Amniotic stem cell (primary cell): ENCODE measurements at places on chromosomes 1 and 21.

- no peak for DNase-seq
Observed at GRCh38 chr1:200468264-200469001, 58.6 kb upstream of the ZNF281 start.

DNA sequence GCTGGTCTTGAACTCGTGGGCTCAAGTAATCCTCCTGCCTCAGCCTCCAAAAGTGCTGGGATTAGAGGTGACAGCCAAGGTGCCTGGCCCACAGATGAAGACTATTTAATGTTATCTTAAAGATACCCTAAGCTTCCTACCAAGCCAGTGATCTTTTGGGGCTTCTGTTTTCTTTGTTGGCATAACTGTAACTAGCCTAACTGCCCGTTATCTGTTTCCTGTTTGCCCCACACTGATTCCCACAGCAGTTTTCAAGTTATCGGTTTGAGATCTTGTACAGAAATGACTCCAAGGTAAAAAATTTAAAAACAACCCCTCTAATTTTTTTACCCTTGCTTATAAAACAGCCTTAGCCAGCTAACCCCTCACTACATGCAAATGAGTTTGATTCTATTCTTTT, 12.4 kb downstream of the SELL start:
- DNase-seq = no peak

DNA sequence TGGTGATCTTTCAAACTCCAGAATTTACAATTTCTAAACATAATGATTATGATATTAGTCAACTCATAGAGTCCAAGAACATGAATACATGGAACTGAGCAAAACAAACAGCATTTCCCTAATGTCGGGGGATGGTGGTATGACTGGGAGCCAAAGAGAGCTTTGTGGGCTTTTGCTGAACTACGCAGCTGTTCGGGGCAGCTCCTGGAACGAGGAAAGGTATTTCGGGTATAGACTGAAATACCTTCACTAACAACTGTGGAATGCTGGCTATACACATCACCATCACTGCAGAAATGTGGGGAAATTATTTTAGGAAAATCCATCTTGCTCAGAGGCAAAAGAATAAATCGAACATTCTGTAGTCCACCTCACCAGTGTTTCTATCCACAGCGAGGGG, 30.2 kb upstream of the VPS26C start:
- DNase-seq = no peak

GRCh38 chr1:246142320-246142893, 364.7 kb downstream of the SMYD3 start:
- DNase-seq = peak; percentile 88

GRCh38 chr1:228374711-228375577, 31.7 kb downstream of the TRIM11 start:
- no peak for DNase-seq

GRCh38 chr1:221165839-221166500, 286.7 kb downstream of the HLX start:
- no peak for DNase-seq

DNA sequence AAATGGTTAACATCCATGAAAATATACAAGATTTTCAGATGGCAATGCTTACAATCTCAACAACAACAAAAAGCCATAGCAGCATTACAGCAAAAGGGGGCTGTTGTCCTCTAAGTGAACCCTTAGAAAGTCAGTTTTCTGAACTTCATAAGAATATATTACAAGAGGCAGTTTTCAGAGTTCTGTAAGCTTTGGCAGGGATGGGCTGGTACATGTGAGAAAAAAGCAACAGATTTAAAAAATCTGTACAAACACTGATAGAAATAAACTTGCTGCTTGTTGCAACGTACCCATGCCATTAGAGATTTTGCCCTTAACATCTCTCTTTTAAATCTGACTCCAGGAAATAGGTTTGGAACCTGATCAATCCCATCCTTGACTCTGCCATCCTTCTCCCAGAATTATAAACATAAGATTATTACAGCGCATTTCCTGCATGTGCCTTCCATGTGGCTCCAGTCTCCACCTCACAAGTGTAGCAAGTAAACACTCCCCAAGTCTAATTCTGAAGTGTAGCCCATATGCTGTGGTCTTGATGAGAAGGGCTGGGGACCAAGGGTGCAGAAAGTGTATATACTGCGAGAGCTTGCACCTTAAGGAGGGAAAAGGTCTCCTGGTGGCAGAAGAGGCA, 101.4 kb upstream of the TSPAN2 start:
- no peak for DNase-seq

DNA sequence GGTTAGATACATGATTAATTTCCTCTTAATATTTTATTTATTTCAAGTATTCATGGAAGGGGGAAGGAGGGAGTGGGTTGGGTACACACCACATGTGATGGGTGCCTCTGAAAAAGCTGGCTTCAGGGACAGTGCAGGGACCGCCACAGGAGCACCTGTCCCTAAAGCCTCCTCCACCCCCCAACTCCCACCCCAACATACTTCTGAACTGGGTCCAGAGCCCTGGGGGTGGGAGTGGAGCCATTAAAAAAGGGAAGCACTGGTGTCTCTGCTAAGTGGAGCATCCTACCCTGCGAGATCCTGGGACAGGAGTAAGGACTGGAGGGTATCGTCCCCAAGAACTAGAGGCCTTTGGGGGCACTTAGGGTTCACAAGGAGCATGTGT, 5.6 kb upstream of the CLEC20A start:
- no peak for DNase-seq

DNA sequence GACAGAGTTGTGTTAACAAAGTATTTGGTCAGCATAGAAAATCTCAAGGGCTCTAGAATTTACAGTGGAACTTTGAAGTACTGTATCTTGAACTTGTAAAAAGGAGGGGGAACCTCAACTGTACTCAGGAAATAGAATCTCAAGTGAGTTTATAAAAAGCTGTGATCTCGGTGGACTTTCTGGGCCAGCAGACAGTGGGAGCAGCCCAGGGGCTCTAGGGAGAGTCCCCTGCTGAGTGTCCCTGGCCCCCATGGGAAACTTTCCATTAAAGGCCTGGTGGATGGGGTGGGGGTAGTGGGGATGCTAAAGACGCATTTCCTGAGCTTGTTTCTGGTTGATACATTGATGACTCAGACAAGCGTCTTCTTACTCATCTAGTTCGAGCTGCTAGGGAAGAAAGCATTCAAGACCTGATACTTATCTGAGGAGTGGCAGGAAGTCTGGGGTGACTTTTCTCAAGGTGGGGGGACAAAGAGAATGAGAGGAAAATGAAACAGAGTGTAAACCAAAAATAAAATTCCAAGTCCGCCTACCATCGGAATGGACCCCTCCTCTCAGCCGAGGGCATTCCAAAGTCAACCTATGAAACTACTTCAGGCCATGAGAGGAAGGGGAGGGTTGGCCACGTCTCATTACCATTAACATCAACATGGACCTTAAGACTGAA, 65.5 kb downstream of the NID1 start:
- DNase-seq = peak; percentile 72

GRCh38 chr1:229186373-229187056, 84.4 kb upstream of the RAB4A start:
- no peak for DNase-seq

DNA sequence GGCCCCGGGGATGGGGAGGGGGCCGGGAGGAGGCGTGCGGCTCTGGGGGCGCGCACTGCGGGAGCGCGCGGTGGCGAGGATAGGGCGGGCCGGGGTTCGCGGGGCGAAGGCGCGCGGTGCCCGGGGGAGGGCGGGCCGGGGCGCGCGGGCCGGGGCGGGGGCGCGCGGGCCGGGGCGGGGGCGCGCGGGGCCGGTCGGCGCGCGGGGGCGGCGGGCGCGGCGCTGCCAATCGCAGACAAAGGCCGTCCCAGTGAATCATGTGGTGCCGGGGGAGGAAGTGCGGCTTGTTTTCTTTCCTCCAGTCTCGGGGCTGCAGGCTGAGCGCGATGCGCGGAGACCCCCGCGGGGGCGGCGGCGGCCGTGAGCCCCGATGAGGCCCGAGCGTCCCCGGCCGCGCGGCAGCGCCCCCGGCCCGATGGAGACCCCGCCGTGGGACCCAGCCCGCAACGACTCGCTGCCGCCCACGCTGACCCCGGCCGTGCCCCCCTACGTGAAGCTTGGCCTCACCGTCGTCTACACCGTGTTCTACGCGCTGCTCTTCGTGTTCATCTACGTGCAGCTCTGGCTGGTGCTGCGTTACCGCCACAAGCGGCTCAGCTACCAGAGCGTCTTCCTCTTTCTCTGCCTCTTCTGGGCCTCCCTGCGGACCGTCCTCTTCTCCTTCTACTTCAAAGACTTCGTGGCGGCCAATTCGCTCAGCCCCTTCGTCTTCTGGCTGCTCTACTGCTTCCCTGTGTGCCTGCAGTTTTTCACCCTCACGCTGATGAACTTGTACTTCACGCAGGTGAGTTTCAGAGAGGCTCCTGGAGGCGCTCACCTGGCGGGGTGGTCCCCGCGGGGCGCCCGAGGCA, at the start of gene GPR137B:
Gene GPR137B, plus strand, starts transcription at position 287 of the 851 bp plus-strand sequence. Its CDS starts 84 bp downstream, at position 371.
- peak; percentile 19 for DNase-seq

DNA sequence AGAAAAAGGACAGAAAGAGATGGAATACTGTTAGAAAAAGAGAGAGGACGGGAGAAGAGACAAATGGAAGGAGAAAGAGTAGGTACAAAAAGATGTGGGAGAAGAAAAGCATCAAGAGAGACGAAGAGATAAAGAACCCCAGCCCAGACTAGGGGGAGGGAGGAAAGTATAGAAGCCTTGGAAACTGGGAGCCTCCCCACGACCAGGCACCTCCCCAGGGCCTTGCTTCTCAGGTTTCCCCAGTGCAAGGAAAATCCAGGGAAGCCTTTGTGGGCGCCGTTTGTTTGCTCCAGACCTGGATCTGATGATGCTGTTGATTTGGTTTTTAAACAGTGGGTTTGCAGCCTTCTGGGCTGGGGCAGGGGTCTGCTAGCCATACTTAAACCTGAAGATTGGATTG, 15.2 kb upstream of the ALX3 start:
- DNase-seq = no peak

DNA sequence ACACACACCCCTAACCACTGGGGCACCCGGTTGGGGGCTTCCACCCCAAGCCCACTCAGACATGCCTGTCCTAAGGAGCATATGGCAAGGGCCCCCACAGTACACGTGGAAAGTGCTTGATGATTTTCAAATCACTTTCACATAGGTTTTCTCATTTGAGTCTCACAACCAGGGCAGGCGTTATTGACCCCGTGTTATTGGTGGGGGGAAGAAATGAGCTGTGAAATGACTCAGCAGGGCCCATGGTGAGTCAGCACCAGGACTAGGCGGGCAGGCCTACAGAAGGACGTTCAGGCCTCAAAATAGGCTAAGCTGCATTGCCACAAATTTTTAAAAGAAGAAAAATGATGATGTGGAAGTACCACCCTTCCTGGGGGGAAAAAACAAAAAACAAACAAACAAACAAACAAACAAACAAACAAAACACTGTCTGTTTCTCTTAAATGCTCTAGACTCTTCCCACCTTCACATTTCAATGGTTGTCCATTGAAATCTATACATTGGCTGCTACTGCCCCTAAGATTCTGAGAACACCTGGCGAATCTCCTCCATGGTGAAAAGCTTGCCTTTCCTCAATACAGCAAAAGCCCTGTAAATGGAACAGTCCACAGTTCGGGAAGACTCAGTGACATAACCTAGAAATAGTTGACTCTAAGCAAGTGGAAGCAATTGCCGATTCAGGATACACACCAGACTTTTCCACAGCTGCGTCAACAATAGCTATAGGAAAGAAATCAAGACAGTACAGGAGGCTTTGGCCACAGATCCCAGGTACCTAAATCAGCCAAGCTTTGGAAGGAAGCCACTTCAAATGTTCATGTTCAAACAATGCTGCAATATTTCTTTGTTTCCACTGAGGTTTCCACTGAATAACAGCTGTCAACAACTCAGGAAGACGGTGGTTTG, 234.7 kb downstream of the TOMM20 start:
- no peak for DNase-seq

GRCh38 chr1:40318970-40319621, 2.0 kb upstream of the COL9A2 start:
- no peak for DNase-seq

DNA sequence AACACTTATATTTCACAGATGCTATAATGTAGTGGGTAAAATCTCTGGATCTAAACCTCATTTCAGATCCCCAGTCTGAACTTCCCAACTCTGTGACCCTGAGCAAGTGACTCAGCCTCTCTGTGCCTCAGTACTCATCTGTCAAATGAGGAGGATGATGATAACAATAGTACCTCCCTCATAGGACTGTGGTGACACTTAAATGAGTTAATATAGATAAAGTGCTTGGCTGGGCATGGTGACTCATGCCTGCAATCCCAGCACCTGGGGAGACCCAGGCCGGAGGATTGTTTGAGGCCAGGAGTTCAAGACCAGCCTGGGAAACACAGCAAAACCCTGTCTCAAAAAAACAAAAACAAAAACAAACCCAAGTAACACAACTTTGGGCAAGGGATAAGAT, 4.7 kb upstream of the ECE1 start:
- DNase-seq = no peak

DNA sequence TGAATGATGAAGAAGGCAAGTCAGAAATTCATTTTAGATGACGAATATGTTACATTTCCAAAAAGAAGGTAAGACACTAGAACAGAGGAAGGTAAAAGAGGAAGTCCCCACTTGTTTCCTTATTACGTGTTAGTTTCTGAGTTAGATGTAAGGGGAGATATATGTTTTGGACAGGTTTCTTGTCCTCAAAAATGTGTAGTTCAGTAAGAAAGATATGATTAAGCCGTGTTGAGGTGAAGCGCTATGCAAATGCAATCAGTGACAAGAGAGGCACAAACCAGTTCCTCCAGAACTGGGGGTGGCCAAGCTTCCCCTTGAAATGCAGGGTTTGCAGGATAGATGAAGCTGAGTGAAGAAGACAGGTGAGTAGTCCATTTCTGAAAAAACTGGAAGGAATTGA, 293.3 kb upstream of the RUNX1 start:
- DNase-seq = no peak

DNA sequence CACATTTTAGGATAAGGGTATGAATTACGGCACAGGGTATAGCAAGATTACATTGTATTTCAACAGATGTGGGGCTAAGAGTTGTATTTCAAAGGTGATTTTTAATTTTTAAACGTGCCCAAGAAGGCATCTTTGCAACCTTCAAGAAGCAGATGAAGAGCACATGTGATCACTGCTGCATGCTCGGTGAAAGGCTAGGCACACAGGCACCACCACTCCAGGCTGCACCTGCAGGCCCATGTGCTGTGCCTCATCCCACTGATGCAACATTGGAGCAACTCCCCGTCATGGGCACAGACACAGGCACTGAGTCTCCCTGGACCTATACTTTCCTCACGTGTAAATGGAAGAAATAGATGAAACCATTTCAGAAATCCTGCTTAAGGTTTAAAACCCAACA, 23.5 kb downstream of the UBE2G2 start:
- no peak for DNase-seq

DNA sequence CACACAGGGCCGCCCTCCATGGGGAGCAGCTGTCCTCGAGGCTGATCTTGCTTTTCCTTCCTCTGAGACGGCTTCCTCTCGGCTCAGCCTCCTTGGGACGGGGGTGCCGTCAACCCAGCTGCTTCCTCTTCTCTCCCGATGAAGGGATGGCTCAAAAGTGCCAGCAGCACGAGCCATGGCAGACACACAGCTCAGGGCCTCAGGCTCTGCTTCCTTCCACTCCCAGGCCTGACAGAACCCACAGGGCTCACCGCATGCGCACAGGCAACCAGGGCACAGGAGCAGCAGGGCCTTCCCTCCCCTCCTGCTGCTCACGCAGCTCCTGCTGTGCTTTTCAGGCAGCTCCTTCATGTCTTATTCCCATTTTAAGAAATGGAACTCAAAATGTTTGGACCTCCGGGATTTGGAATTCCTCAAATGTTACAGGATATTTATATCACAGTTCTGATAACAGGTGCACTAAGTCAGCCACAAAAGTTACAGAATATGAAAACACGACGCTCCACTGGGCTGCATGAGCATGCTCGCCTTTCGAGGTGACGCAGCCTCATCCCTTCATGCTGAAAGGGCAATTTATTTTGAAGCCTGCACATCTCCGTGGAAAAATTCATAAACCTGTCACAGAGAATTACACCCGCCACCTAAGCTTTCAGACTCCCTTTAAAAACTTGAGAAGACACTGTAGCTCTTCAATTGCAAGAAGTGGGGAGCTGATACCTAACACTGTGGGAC, 84.4 kb downstream of the HSF2BP start:
- DNase-seq = no peak
